Occipital lobe (tissue), 3 donors: ENCODE measurements at places on chromosomes 1 and 21. TPM values are rescaled to one million over a fixed set of nuclear protein-coding genes. Genes with fewer than 3 reads are reported as not detected.

GRCh38 chr1:94641990-94642389 is 100.4 kb upstream of the F3 start:
- DNase-seq = no peak

- no peak for DNase-seq
These were observed 9.3 kb upstream of the S100A10 start for GRCh38 chr1:152002960-152003359.

- no peak for DNase-seq
These were observed 13.3 kb downstream of the TRIM11 start for GRCh38 chr1:228393268-228393701.

DNA sequence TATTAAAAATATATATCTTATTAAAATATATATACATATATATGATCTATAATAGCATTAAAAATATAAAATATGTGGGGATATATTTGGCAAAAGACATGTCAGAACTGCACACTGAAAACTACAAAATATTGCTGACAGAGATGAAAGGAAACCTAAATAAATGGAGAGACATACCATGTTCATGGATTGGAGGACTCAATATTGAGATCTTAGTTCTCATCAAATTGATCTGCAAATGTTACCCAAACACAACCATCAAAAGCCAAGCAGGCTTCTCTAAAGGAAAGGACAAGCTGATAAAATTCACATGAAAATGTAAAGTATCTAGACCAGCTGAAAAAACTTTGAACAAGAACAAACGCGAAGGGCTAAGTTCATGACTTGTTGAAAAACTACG is 7.2 kb downstream of the NADK start:
- DNase-seq = no peak

DNA sequence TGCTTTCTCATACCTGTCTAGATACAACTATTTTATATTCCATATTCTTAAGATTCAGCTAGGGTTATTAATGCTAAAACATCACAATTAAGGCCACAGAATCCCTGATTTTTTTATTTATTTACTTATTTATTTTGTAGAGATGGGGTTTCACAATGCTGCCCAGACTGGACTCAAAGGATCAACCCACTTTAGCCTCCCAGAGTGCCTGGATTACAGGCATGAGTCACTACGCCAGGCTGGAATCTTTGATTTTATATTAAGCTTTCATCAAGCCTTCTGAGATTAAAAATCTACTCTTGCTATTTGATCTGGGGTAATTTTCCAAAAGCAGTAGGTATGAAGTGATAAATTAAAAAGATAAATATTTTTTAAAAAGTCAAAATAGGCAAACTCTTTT is 38.9 kb downstream of the MCOLN2 start:
- no peak for DNase-seq

DNA sequence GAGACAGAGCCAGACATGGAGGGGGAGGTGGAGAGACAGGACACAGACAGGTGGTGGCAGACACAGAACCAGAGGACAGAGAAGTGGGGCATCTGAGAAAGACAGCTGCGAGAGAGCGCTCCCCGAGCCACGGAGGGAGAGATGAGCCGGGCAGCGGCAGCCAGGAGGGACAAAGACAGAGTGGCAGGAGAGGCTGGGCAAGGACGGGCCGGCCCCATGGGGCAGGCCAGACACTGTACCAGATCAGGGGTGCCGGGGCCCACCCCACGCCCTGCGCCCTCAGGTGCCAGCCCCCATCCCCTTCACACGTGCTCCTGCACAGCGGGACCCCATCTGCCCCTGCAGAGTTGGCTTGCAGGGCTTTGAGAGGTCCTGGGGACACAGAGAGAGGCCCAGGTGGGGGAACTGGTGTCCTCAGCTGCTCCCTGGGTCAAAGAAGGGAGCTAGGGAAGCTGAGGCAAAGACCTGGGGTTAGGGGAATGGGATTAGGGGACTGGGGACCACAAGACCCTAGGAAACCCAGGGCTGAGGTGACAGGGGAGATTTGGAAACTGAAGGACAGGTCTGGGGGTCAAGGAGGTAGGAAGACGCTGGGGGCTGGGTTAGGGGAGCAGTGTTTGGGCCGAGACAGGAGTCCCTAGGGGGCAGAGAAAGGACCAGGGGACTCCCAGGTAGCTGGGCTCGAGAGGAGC is 643 bp downstream of the FNDC5 start:
- no peak for DNase-seq

DNA sequence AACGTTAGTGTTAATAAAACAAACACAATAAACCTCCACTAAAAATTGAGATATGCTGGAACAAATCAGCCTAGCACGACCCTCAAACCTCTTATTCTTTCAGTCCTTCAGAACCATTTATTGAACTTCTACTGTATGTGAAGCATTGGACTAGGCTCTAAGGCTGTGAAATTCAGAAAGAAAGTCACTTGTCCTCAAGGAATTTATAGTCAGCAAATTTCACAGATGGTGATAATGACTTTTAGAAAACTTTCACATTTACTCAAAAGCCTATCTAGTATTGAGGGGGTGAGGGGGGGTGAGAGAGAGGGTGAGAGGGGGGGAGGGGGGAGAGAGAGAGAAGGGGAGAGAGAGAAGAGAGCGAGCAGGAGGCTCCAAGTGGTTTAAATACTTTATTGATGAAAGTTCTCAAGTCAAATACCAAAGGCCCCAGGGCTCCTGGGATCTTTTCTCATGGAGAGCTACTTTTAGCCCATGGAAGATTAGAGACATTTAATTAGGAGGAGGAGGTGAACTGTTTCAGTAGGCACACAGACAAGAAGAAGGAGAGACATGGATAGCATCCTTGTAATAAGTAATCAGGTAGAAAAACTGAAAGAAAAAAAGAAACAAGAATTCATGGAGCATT is 66.3 kb upstream of the SSX2IP start:
- DNase-seq = no peak

DNA sequence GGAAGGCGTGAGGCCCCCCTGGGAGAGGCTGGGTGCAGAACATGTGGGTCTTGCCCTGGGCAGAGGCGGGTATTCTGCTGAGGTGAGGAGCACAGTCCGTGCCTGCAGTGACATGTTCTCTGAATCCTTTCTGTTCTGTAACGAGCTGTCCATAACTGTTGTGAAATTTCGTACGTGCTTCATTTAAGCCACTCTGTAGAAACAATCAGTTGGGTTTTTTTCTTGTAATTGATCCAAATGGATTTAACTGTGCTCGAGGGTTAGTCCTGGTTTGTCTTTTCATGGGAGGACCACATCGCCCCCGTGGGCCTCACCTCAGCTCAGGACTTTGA is 45.4 kb upstream of the DIP2A start:
- DNase-seq = no peak

GRCh38 chr21:45207839-45208626 is 79.7 kb downstream of the POFUT2 start:
- no peak for DNase-seq

- no peak for DNase-seq
These were observed 44.2 kb downstream of the SMYD2 start for GRCh38 chr1:214324896-214325800.

DNA sequence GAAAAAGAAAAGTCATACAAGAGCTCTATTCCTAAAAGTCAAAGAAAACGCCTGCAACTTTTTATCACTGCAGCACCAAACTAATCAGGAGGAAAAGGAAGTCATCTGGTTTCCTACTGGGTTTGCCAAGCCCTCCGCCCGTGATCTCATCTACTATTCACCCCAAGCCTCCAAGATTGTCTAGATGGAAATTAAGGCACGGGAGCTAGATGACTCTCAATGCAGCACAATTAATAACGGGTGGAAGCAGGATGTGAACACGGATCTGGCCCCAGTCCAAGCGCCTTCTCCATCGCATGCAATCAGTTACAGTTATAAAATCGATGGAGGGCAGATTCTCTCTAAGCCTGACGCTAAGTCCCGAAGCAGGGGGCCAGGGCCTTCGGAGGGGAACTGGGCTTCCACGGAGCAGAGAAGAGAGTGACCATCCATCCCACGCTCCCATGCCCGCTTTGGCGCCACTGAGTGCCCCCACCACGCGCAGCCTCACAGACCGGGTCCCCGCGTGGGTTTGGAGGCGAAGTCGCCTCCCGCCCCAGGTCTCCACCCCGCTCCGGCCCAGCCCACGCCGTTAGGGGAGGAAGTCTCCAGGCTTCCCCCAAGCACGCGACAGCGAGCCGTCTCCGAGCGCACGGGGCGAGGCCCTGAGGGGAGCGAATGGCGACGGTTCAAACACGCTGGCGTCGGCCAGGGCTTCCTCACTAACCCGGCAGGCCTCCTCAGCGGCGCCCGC is 1.8 kb downstream of the HSF2BP start:
- no peak for DNase-seq

DNA sequence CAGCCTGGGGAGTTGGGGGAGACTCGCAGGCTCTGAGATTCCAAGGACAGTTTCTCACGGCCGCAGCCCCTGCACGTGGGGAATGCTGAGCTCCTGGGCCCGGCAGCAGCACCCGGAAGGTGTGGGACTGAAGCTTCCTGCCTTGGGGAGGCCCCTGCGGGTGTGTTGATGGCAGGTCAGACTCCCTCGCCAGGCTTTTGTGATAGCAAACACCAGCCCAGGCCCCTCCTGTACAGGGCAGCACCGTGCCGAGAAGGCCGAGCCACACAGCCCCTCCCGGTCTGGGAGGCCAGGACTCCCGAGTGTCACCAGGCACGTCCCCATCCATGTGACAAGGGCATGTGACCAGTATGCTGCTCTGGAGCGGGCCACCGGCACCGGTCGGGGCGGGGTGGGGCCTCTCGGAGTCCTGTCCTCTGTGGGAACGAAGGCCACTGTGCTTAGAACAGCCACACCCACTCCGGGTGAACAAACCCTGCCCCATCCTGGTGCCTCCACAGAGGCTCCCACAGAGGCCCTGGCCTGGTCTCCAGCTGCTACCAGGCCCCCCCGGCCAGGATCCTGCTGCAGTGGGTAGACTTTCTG is 31.1 kb upstream of the ARHGEF16 start:
- DNase-seq = no peak

- no peak for DNase-seq
These were observed 62.8 kb upstream of the NGF start for GRCh38 chr1:115400891-115401290.

DNA sequence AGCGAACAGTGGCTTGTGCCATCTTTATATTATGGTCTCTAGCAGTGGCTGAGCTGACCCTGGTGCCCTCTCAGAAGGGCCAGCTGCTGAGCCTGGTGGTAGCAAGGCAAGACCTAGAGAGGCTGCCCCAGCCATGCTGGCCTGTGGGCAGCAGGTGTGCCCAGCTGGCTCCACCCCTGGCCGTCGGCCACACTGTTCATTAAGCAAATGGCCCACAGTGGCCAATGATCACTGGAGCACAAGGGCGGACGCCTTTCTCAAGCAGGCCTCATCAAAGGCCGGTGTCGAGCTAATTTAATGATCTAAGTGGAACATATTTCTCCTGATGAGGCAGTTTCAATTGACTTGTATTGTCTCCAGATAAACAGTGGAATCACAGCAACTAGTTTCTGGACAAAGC is 89.4 kb downstream of the GRIK3 start:
- no peak for DNase-seq

DNA sequence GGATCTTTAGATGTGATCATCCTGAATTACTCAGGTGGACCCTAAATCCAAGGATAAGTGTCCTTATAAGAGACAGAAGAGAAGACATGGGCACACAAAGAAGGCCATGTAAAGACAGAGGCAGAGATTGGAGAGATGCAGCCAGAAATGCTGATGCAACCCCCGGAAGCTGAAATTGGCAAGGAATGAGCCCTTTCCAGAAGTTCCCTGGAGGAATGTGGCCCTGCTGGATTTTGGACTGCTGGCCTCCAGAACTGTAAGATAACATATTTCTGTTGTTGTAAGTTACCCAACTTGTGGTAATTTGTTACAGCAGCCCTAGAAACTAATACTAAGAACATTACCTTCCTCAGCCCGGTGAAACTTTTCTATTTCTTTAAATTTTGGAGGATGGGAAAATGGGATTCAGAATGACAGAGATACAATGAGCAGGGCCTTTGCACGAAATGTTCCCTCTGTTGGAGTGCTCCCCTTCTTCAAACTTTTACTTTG is 11.2 kb upstream of the PLPP3 start:
- DNase-seq = no peak

DNA sequence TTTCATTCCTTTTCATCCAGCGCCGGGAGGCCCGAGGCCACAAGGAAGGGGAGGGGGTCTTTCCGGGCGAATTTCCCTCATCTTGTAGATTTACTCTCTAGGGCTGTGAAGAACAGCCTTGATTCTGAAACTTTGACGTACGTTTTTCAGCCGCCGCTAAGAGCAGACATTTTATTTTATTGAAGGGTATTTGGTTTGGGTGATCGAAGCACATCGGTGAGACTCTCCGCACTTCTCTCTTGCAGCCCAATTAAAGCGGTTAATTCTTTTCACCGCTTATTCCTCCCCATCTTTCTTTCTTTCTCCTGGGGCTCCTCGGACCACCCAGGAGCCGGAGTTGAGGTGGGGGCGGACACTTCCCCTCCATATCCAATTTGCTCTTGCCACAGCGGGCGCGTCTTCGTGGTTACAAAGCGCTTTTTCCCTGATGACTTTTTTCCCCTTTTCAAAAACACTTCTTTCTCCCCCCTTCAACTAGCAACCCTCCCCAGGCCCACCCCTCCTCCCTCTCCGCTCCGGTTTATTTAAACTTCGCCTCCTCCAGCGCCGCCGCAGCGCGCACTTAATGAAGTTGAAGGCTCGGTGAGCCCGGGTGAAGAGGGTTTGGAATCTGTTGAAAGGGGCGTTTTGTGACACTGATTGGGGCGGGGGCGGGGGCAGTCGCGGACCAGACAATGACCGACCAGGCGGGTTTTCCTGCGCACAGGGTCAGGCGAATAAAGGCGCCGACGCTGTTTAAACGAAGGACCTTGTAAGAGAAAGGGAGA is 5.9 kb downstream of the FOXD2 start:
- no peak for DNase-seq

DNA sequence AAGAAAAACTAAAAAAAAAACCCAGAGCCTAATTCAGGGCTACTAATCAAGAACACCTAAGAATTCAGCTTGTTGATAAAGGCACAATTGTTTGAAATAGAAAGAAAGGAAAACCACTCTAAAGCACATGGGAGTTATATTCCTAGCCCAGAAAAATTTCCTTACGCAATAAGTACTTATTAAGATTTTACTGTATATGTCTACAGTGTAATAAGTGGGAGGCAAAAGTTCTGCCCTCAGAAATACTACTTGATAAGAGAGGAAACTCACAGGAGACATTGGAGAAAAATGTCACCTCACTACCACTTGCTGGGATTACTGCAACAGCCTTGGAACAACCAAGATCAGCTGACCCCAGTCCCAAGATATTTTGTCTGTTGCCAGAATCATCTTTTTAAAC is 66.1 kb downstream of the IARS2 start:
- no peak for DNase-seq

GRCh38 chr21:41876396-41876795 is 2.7 kb downstream of the PRDM15 start:
- no peak for DNase-seq

- DNase-seq = no peak
These were observed 143.0 kb downstream of the ELAVL4 start for GRCh38 chr1:50251702-50252101.

- DNase-seq = peak; percentile 18
These were observed 8.7 kb downstream of the C1orf174 start for GRCh38 chr1:3891329-3891865.

SNX7 gene
- total RNA-seq = 163 TPM

REN gene
- not detected for total RNA-seq

POU3F1 gene
- total RNA-seq = 9.4 TPM

LCE1F gene
- total RNA-seq = not detected

KRTAP19-3 gene
- not detected for total RNA-seq

CHI3L1 gene
- total RNA-seq = 1.6 TPM

TSPAN1 gene
- 0.31 TPM for total RNA-seq

ZSCAN20 gene
- total RNA-seq = 10.3 TPM

NRAS gene
- 68.0 TPM for total RNA-seq
